Activated naive CD4-positive, alpha-beta T cell treated with anti-CD3 and anti-CD28 coated beads for 36 hours (primary cell): ENCODE measurements at places on chromosomes 2 and 18.
A peak's percentile ranks its signal among the peaks of the same experiment; 100 is the strongest.

GRCh38 chr2:88554189-88554588, 73.1 kb downstream of the EIF2AK3 start:
- peaks cover 6% of the 10 kb centered on the region for H3K4me1 ChIP-seq
- peaks cover 11% of the 10 kb centered on the region for H3K27me3 ChIP-seq

DNA sequence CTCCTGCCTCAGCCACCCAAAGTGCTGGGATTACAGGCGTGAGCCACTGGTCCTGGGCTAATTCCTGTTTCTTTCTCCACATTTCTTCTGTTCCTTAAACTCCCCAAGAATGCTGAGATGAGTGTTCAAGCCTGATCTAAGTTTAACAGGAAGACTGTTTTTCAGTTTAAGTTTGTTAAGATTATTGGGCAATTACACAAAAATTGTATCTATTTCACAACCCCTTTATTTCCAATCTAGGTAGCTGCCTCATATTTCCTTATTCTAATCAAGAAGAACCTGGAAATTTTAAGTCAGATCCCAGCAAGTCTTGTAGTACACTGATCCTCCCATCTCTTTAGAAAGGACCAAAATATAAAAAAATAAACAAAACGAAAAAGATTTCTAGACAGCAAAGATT, 11.7 kb downstream of the SFT2D3 start:
- H3K27ac ChIP-seq = no peak overlapping the region
- no peaks in the 10 kb centered on the region for H3K27me3 ChIP-seq
- DNase-seq = no peak
- H3K4me1 ChIP-seq = no peaks in the 10 kb centered on the region

GRCh38 chr2:212974692-212975091, 176.7 kb downstream of the IKZF2 start:
- no peaks in the 10 kb centered on the region for H3K36me3 ChIP-seq
- no peak for DNase-seq
- H3K27me3 ChIP-seq = peaks cover 4% of the 10 kb centered on the region

GRCh38 chr2:121776361-121776760, 20.9 kb downstream of the TSN start:
- peaks cover 1% of the 10 kb centered on the region for H3K36me3 ChIP-seq
- no peak overlapping the region for H3K4me3 ChIP-seq
- H3K4me1 ChIP-seq = no peaks in the 10 kb centered on the region
- no peak for DNase-seq

DNA sequence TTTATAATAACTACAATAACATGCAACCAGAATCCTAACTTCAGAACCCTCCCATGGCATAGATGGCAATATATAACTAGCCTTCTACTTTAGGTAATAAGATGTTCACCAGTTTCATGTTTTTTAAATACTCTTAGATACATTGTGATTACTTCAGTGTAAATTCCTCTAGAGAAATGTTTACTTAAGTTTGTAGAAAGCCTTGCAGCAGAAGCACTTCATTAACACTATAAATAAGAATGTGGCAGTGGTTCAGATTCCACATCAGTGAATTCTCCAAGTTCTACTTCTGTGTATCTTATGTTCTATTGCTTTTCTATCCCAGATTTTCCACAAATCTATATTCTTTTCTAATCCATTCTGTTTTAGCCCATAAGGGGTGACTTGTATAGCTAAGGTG, 1.2 kb upstream of the RAD51AP2 start:
- no peaks in the 10 kb centered on the region for H3K36me3 ChIP-seq
- no peak overlapping the region for H3K27ac ChIP-seq
- no peaks in the 10 kb centered on the region for H3K4me1 ChIP-seq
- no peak for DNase-seq

- peaks cover 26% of the 10 kb centered on the region for H3K27me3 ChIP-seq
- H3K36me3 ChIP-seq = no peaks in the 10 kb centered on the region
- H3K4me1 ChIP-seq = no peaks in the 10 kb centered on the region
- H3K4me3 ChIP-seq = no peak overlapping the region
- no peak for DNase-seq
- no peak overlapping the region for H3K27ac ChIP-seq
Measured at GRCh38 chr2:9092383-9093282, 89.1 kb upstream of the MBOAT2 start.

DNA sequence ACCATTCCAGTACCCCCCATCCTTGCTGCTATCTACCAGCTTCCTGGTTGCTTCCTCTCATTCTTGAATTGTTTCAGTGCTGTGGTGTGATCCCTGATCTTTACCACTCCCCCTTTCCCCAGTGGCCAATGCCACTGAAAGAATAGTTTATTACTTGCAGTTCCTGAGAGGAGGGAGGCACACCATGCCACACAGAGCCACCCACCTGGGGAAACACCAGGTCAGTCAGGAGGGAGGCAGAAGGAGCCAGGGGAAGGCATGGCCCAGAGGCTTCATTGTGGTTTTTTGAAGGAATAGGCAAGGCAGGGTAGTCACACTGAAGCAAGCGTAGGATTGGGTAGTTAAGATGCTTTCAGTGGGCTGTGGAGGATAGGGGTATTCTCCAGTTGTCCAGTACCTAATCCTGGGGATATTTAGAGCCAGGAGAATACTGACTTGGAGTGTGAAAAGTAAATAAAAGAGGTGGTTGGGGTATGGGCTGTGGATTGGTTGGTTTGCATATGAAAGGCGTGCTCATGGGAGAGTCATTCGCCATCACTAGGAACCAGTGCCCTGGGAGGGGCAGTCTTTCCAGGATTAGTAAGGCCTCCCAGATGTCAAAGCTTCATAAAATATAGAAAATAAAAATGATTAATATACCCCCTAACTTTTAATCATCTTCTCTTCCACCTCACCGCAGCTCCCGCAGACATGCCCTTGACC, 6.7 kb upstream of the TMEM177 start:
- H3K36me3 ChIP-seq = no peaks in the 10 kb centered on the region
- no peak overlapping the region for H3K4me3 ChIP-seq
- H3K27me3 ChIP-seq = no peaks in the 10 kb centered on the region
- no peak for DNase-seq
- no peak overlapping the region for H3K27ac ChIP-seq
- no peaks in the 10 kb centered on the region for H3K4me1 ChIP-seq

GRCh38 chr2:148027822-148028221, 6.9 kb downstream of the MBD5 start:
- H3K36me3 ChIP-seq = no peaks in the 10 kb centered on the region
- no peak overlapping the region for H3K4me3 ChIP-seq
- peaks cover 31% of the 10 kb centered on the region for H3K4me1 ChIP-seq
- H3K27me3 ChIP-seq = no peaks in the 10 kb centered on the region
- no peak for DNase-seq

DNA sequence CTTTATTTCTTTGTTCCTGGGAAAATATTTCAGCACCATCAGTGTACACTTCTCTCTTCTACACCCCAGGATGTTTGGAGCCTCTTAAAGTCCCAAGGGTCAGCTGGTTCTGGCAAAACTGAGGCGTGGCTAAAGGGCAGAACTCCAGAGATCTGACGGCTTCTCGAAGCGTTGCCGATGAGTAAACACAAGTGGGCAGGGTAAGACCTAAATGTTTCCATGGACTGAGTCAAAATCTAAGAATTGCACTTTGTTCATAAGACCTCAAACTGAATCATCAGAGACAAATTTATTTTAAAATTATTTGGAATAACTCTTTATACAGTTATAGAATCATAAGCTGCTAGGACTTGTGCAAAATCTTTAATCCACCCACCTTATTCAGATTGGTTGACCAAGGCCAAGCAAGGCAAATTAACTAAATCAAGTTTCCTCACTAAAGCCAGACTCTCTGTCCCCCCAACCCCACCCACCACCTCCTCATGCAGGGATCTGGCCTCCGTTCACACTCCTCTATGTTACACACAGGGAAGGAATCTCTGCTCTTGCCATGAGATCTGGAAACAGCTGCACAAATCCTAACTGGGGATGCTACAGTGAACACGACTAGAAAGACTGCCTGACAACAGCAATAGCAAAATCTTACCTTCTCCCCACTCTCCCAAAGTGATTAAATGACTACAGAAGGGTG, 342.6 kb upstream of the KLHL29 start:
- no peaks in the 10 kb centered on the region for H3K36me3 ChIP-seq
- no peak overlapping the region for H3K4me3 ChIP-seq
- H3K4me1 ChIP-seq = no peaks in the 10 kb centered on the region
- H3K27me3 ChIP-seq = peaks cover 5% of the 10 kb centered on the region
- no peak overlapping the region for H3K27ac ChIP-seq

GRCh38 chr2:242069018-242069417, 199.5 kb downstream of the RTP5 start:
- DNase-seq = no peak
- H3K4me3 ChIP-seq = no peak overlapping the region
- no peak overlapping the region for H3K27ac ChIP-seq
- no peaks in the 10 kb centered on the region for H3K4me1 ChIP-seq
- H3K36me3 ChIP-seq = no peaks in the 10 kb centered on the region
- no peaks in the 10 kb centered on the region for H3K27me3 ChIP-seq

DNA sequence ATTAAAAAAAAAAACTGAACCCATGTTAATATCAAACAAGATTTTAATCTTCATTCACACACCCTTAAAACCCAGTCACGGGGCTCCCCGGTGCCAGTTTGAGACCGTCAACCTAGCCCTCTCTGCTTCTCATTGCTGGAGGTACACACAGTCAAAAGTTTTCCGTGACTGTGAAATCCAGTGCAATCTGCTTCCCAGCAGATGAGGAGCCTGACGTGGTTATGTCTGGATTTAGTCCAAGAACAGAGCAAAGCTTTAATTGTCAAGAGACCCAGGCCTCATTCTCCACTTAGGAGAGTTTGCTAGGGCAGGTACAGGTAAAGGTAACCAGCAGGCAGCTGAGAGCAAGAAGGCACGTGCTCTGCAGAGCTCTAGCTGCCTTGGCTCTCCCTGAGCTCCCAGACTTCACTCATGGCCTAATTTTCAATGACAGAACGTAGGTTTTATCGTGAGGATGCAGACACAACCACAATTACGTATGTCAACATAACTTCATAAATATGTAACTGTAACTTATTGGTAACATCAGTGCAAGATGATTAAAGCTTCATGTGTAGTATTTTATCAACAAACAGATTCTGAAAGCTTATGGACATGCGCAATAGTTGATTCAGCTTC, 56.3 kb downstream of the SLC16A14 start:
- no peak overlapping the region for H3K4me3 ChIP-seq
- H3K4me1 ChIP-seq = peaks cover 5% of the 10 kb centered on the region
- H3K27ac ChIP-seq = no peak overlapping the region
- no peak for DNase-seq

- DNase-seq = peak; percentile 34
- H3K4me3 ChIP-seq = peak overlapping the region; percentile 78
- H3K36me3 ChIP-seq = no peaks in the 10 kb centered on the region
- peaks cover 24% of the 10 kb centered on the region for H3K4me1 ChIP-seq
Measured at GRCh38 chr2:73176205-73176880, 26.0 kb upstream of the NOTO start.

DNA sequence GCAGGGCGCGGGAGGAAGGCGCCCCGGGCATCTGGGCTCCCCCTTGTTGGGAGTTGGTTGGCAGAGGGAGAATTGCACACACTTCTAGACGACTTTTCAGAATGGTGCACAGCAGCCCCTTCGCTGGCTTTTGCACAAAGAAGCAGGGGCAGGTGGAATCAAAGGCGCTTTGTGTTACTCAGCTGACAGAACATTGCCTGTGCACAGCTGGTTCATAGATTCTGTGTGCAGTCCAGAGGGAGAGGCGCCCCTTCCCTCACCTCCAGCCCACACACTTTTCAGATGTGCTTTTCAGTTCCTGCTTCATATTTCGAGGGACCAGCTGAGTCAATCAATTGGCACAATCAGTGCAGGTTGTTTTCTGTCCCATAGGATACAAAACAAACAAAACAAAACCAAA, 348.4 kb upstream of the RAB12 start:
- no peak overlapping the region for H3K27ac ChIP-seq
- DNase-seq = no peak
- no peak overlapping the region for H3K4me3 ChIP-seq
- no peaks in the 10 kb centered on the region for H3K27me3 ChIP-seq

DNA sequence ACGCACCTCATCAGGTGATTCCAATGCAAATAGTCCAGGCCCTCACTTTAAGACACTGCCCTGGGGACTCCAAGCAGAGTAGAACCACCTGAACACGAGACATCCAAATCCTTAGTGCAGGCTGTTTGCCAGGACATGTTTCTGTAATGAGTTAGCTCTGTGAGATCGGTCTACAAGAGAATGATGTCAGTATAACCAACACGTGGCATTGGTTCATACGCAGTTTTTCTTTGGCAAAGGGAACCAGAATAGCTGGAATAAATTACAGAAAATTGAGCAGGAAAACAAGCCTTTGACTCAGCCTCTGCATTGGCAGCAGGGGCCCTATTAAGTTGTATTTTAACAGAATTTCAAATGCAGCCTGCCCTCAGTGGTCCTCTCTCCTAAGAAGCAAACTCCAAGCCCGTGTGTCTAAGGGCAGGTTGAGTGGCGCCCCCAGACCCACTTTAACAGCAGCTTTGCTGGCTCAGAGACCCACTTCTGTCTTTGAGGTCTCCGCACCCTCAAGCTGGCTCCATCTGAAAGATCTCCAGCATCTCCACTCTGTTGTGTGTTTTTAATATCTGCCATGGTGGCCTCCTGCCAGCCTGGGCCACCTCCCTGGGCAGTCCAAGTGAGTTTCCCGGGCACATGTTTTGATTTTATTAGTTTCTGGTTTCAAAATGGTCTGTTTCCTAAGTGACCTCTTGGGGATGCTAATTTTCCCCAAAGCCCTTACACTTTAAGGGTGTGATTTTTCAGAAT, 61.3 kb downstream of the ALPK2 start:
- H3K27me3 ChIP-seq = no peaks in the 10 kb centered on the region
- no peak overlapping the region for H3K27ac ChIP-seq
- no peak for DNase-seq
- H3K36me3 ChIP-seq = no peaks in the 10 kb centered on the region

GRCh38 chr2:151977631-151978030, 121.2 kb downstream of the CACNB4 start:
- H3K27me3 ChIP-seq = peaks cover 2% of the 10 kb centered on the region
- H3K4me1 ChIP-seq = no peaks in the 10 kb centered on the region
- H3K36me3 ChIP-seq = no peaks in the 10 kb centered on the region
- no peak for DNase-seq

DNA sequence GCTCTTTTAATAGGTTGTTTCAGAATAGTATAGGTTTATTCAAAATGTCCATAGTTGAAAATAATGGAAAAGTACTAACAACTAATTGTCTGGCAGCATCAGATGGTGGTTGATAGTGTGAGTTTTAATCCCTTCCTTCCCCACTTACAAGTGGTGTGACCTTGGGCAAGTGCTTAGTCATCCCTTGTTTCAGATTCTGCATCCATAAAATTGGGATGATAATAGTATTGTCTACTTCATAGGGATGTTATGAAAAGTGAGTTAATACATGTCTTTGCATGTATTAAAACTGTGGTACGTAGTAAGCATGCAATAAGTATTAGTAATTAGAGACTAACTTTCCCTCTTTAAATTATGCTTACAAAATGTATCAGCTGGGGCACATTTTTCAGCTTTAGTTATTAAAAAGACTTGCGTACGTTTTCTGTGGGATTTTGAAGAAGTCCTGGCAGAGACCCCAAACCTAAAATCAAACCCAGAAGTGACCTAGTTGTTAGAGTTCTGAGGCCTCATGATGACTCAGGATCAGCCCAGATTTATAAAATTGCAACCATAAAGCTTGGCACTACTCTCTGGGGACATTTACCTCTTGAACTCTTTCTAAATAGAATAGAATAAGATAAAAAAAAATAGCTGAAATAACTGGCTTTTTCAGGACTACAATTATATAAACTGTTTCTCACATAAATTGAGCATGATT, 8.6 kb downstream of the ITGA4 start:
- no peak for DNase-seq
- H3K4me1 ChIP-seq = peaks cover 79% of the 10 kb centered on the region
- H3K27me3 ChIP-seq = no peaks in the 10 kb centered on the region
- H3K36me3 ChIP-seq = peaks cover 15% of the 10 kb centered on the region
- peak overlapping the region; percentile 71 for H3K27ac ChIP-seq
